ENCODE measurements at places on chromosomes 2 and 18. TPM values are rescaled to one million over a fixed set of nuclear protein-coding genes. Genes with fewer than 3 reads are reported as not detected.

Gene STARD6
- 0.82 TPM for polyA plus RNA-seq

Gene ARHGAP25
- 8.3 TPM for polyA plus RNA-seq

Gene BAZ2B
- 69.4 TPM for polyA plus RNA-seq

GRCh38 chr2:133456971-133457370 is 111.3 kb downstream of the NCKAP5 start:
- no peak for DNase-seq

DNA sequence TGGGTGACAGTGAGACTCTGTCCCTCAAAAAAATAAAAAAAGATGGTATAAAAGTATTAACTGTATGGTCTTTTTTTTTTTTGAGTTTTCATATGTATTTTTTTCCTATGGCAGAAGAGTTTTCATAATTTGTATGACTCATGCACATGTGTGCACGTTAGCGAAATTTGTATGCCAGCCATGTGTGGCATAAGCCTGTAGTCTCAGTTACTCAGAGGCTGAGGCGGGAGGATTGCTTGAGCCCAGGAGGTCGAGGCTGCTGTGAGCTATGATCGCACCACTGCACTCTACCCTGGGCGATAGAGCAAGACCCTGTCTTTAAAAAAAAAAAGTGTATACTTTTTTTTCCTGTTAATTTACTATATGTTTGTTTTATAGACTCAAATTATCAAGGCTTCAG is 160.8 kb downstream of the TGIF1 start:
- DNase-seq, result no peak

- DNase-seq, result peak; percentile 20
Measured at GRCh38 chr2:166167449-166167848, 39.6 kb upstream of the SCN1A start.

DNA sequence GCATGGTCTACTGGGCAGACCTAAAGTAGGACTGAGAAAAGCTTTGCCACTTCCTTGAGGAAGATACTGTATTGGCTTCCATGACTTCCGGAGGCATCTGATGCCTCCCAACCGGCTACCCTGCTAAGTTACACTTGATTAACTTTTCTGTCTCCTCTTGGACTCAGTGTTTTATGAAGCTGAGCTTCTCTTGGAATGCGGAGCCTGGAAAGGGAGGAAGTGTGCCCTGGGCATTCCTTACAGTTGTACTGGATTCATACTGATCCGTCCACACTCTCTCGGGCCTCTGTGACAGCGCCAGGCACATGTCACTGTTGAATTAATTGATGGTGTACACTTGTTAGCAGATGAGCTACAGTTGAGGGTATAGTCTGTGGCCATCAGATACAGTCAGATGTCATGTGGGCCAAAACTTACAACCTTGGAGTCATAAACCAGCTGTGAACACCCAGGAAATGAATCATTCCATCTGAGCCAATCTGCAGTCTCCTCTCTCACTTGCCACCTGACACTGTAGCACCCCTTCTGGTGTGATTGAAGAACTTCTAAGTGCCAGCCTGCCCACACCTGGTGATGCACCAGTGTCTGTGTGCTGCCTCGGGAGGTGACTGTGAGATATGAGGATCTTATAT is 122.5 kb downstream of the FHOD3 start:
- DNase-seq, result peak; percentile 35

- no peak for DNase-seq
Measured at GRCh38 chr2:196988639-196989038, 62.1 kb upstream of the PGAP1 start.

GRCh38 chr18:46456691-46457090 is 200.3 kb downstream of the LOXHD1 start:
- no peak for DNase-seq

DNA sequence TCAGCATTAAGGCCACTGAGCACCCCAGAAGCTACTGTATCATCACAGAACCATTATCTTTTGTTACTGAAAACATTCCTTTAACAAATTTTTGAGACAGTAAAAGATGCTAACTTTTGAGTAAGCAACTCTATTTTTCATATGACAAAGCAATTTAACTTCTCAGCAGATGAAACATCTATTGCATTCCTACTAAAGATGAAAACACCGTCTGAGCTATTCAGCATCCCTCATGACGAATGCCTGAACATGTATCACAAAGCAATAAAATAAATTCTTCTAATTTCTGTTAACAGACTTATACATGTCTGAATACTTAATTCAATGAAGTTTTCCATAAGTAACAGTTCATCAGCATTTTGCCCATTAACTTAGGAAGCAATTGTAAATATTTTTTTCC is 23.9 kb downstream of the CHN1 start:
- DNase-seq, result no peak
